ENCODE measurements at places on chromosomes 6 and 20.

GRCh38 chr6:63527658-63528514 lies 44.4 kb upstream of the LOC128125822 start:
- DNase-seq, result peak; percentile 78

DNA sequence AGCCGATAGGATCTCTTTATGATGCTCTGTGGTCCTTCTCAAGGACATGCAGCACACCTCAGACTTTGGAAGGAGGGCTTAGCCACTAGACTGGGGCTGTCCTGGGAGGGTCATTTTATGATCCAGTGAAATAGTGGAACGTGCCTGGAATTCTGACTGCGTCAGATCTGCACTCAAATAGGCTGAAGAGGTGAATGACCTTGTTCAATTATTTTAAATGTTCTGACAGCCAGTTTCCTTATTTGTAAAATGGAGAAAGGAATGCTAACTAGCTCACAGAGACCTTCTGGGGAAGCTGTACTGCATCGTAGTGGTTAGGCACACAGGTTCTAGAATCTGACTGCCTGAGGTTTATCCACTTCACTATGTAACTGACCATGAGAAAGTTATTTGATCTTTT lies 587.5 kb downstream of the MAFB start:
- no peak for DNase-seq

DNA sequence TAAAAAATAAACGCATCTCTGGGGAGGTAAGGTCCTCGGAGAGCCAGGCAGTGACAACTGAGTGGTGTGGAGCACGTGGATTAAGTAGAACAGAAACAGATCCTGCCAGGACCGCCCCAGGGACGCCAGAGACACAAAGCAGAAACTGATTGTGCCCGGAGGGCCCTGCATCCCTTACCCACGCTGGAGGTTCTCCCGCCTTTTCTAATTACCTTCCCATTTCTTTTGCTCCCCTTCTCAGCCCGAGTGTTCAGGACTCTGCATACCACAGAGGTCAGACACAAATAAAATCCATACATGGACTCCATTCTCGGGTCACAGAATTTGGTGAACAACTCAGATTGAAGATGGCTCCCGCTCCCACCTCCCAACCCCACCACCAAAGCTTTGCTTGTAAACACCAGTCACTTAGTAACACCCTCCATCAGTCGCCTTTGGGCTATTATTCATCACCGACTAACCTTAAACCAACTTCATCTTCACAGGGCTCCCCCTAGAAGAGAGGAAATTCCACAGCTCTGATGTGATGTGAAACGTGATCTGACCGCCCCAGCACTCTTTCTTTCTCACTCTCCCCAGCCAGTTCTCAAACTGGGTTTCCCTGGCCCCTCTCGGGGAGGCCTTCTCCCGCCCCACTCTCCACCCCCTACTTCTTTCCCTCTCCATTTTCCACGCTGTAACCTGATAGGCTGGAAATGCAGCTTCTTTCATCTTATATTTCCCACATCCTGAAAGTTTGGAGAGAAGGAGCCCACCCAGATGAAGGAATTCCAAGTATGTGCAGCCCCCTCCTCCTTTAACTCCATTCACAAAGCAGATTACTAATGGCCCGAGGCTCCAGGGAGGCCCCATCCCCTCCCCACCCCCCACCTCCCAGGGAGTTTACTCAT lies 32.5 kb upstream of the PIM1 start:
- peak; percentile 85 for DNase-seq

DNA sequence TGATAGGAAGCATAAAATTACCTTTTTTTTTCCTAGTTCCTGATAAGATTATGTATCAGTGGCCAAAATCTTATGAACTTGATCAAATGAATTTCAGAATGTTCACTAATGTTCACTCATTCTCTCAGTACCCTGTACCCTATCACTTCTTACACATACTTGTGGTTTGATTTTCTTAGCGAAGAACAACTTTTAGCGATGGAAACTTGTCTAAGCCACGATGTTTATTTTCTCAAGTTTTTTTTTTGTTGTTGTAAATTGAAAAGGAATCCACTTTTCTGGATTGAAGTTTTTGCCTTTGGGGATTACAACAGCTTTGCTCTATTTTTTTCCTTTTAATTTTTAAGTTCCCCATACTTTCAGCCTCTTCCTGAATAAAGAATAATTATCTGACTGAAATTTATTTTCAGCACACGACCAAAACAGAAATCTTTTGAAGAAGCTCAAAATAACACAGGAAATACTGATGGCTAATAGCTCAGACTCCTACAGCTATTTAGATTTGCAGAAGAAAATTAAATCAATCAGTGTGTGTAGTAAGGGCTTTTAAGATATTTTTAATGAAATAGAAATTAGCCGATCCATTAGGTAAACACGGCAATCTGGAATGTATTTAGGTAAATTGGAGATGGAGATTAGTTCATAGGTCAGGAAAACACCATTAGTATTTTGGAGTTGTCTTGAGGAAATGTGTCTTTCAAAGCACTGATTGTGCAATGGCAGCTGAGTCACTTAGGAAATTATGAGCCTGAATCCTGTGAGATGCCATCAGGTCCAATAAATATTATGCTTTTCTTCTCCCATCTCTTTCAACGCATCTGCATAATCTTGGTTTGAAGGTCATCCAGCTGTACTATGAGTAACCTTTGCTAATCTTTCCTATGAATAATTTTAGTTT lies 217.5 kb downstream of the GJA1 start:
- peak; percentile 35 for DNase-seq

DNA sequence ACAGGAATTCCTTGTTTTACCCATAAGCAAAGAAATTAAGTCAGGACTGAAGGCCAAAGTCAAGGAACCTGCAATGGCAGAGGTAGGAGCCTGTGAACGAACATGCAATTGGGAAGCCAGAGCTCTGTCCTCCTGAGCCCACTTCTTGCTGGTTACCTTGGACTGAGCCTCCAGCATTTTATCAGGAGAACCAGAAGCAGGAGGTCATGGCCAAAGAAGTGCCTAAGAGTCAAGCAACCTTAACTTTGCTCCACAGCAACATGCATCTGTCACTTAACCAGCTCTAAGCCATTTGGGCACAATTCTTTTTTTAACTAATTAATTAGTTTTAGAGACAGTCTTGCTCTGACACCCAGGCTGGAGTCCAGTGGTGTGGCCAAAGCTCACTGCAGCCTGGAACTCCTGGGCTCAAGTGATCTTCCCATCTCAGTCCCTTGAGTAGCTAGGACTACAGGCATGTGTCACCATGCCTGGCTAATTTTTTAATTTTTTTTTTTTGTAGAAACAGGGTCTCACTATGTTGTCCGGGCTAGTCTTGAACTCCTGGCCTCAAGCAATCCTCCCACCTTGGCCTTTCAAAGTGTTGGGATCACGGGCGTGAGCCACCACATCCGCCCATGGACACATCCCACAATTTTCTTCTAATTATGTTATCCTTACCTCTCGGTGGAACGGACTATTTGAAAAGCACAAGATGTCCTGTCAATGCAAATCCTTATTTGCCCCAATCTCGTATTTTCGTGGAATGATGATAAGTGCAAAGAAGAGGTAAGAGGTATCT lies 334.2 kb downstream of the CD83 start:
- no peak for DNase-seq

- DNase-seq, result no peak
These were observed 12.9 kb upstream of the GCM1 start for GRCh38 chr6:53161481-53162009.

- DNase-seq, result no peak
These were observed 847 bp upstream of the NCR2 start for GRCh38 chr6:41334482-41335040.

- DNase-seq, result peak; percentile 74
These were observed 150.1 kb downstream of the DHX35 start for GRCh38 chr20:39112178-39112743.

GRCh38 chr6:55108134-55109130 lies 65.9 kb upstream of the HCRTR2 start:
- no peak for DNase-seq

DNA sequence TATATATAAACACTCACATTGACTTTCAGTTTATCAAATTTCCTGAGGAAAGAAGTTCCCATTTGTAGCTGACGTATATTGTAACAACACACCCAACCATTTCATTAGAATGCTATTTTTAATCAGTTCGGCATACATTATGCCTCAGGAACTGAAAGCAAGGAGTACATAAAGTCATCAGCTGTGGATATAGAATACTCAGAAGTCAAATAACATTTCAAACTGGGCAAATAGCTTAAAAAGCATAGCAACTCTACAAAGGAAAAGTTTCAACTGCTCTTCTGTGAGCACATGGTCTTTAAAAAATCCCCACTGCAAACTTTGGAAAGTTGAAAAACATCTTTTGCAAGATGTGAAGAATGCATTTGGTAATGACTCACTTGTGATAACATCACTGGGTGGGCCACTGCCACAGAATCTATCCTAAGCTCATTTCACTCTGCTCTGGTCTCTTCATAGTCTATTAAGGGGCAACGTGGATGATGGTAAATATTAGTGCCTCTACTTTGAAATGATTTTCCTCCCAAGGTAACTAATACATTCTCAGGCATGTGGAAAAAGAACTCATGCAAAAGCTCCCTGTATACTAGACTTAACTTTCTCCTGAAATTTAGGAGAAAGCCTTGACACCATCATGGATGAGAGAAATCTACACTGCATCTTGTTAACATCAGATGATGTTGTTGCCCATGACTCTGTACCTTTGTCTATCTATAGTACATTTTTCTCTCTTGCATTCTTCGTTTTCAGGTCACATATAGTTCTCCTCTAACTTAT lies 49.2 kb downstream of the FYN start:
- peak; percentile 27 for DNase-seq

GRCh38 chr20:57654363-57654997 lies 34.3 kb upstream of the ZBP1 start:
- peak; percentile 90 for DNase-seq

DNA sequence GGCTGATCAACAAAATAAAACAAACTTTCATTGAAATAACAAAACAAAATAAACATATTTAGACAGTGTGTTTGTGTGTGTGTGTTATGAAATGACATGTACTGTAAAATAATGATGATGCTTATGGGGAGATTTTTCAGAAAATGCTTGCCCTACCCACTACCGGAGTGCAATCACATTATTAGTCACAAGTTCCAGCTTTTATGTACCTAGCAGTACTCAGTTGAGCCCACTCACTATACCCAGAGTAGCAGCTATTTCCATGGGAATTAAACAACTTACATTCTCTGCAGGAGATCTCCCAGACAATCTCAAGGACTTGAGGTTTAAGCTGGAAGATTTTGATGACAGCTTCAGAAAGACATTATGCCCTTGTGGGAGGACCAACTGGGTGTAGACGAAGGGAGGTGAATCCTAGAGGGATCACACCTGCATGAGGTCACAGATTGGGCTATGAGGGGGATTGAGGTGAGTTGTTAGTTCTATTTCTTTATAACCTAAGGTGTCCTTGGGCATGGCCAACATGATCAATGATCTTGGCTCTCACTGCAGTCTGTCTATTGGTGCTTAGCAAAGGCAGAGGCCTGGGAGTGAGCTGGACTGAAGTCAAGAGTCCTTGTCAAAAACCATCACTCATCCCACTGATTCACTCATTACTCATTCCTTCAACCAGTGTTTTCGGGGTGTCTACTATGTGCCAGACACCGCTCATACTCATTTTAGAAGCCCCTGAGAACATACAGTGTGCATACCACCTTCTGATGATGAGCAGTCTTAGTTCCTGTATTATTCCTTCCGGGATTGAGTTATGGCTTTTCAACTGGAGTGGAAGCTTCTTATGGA lies 6.7 kb upstream of the CLIC5 start:
- DNase-seq, result no peak

DNA sequence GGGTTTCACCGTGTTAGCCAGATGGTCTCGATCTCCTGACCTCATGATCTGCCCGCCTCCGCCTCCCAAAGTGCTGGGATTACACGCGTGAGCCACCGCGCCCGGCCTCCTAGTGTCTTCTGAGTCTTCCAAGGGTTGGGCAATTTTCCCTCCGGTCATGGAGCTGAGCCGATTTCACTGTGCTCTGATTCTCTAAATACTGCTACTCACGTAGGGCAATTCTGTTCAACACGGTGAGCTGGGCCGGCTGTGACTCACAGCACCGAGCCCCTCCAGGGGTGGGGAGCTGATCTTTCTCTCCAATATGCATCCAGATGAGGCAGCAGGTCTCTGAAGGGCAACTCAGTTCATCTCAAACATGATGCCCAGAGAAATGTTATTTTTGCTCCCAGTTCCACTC lies 71.6 kb upstream of the CD93 start:
- no peak for DNase-seq

- DNase-seq, result no peak
These were observed 197.0 kb upstream of the EYS start for GRCh38 chr6:65903992-65904391.

Measured in AG08396 (cell line).